NCI-H2107 (cell line): ENCODE measurements at places on chromosomes 4 and X.

GRCh38 chrX:118965395-118965794 lies 9.0 kb upstream of the LONRF3 start:
- no peak for DNase-seq

GRCh38 chr4:74109870-74110605 lies 11.0 kb upstream of the CXCL2 start:
- DNase-seq, result no peak

- DNase-seq, result no peak
Measured at GRCh38 chr4:23819041-23819511, 70.8 kb downstream of the PPARGC1A start.

- no peak for DNase-seq
Measured at GRCh38 chrX:13638826-13639225, 14.1 kb upstream of the TCEANC start.

GRCh38 chrX:140756941-140757340 lies 47.4 kb downstream of the LINC00632 start:
- no peak for DNase-seq

DNA sequence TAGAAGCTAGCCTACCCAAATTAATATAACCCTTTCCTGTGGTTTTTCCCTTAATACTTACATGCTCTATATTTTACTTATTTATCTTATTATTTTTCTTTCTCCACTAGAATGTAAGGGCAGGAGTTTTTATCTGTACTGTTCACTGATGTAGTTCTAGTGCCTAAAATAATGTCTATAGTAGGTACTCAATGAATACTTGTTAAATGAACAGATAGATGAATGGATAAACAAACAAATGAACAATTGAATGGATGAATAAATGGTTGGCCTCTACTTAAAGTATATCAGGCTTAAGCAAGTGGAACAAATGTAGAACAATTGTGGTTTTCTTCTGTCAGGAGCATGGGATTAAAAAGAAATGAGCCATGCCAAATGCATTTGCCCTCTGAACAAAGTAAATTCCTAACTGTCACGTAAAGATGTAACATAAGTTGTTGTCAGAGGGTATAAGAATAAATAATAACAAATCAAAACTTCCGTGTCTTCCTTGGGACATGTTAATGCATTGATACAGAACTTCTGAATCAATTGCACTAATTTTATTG lies 54.1 kb downstream of the SYTL5 start:
- DNase-seq, result no peak

- no peak for DNase-seq
Measured at GRCh38 chrX:19034025-19034424, 50.1 kb upstream of the PHKA2 start.

DNA sequence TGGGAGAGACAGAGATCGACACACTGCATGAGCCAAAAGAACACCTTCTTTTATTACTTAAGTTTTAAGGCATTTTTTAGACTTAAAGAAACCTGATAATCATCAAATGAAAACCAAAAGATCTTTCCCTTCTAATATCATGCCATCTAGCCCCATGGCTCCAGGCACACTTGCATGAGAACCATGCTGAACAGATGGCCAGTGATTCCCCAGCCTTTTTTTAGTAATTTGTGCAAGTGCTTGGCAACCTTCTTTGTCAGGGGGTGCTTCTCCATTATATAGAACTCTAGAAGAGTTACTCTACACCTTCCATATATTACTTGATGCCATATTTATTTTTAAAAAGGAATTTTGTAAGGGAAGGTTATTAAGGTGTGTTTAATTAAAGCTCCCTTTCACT lies 182.2 kb upstream of the TEX13C start:
- no peak for DNase-seq

GRCh38 chr4:48738856-48739255 lies 41.2 kb downstream of the FRYL start:
- DNase-seq, result no peak

- no peak for DNase-seq
Measured at GRCh38 chr4:38523524-38524448, 140.2 kb upstream of the KLF3 start.

GRCh38 chrX:66654411-66654810 lies 15.5 kb upstream of the EDA2R start:
- no peak for DNase-seq

DNA sequence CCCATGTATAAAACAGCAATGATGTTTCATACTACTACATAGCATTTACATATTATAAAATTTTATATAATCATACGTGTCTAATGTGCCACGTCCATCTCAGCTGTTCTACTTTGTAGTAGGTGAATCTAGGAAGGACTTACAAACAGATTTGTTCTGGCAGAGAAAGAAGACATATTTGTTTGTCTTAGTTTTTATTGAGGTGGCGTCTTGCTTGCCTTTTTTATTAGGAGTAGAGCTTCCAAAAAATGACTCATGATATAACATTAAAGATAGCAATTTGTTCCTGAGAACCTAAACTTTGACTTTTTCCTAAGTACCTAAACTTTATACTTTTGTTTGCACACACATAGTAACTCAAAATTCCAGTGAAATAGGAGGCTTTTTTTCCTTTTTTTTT lies 64.6 kb downstream of the CLDN22 start:
- no peak for DNase-seq

GRCh38 chr4:70179811-70180210 lies 15.7 kb upstream of the ODAM start:
- no peak for DNase-seq

DNA sequence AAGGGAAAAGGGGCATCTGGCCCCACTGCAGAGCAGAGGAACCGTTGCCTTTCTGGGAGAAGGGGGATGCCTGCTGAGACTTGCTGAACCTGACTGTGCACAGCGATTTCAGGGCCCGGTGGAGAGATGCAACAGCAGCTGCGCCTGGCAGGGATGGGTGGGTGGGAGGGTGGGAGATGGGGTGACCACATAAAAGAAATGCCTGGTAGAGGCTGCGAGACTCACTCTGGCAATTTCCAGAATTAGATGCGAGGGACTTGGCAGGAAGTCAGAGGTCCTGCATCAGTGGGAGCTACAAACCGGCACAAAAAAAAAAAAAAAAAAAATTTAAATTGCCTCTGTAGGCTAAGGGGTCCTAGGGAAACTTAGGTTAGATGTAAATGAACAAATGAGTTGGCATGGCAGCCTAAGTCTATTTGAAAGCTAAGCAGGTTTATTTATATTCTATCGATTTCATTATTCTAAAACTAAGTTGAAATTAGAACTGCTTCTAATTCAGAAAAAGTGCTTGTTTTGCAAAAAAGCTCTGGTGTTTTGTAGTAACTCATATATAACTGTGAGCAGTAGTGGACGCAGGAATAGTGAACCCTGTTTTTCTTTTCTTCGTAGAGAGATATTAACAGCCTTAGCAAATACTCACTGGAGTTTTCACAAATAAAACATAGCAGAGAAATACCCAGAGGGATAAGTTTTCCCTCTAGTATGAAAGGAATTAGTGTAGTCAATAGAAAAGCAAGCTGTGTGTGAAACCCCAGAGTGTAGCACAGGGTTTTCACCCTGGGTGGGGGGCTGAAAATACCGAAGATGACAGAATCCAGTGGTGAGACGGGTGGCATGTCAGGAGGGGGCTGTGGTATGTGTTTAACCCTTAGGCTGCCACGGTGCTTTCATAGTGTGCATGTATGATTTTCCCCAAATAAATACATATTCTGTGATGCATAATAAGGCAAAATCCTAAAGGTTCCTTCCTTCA lies 130.1 kb downstream of the EGF start:
- no peak for DNase-seq

DNA sequence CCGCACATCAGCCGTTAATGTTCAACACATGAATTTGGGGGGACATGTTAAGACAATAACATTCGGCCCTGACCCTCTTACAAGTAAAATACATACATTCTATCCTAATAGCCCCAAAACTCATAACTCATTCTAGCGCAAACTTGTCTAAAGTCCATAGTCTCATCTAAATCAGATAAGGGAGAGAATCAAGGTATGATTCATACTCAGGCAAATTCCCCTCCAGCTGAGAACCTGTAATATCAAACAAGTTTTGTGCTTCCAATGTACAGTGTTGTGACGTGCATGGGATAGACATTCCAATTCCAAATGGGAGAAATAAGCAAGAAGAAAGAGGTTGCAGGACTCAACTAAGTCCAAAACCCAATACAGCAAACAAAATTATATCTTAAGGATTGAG lies 69.0 kb downstream of the SERPINA7 start:
- DNase-seq, result no peak

DNA sequence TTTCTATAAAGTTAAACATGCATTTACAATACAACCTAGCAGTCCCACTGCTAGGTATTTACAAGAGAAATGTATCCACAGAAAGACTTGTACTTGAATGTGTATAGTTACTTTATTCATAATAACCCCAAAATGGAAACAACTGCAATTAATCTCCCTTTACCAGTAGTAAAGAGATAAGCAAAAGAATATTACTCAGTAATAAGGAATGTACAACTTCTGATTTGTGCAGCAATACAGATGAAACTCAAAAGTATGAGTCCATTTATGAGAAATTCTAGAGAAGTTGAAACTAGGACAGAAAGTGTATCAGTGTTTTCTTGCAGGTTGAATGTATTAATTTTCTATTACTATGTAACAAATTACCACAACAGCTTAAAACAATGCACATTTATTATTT lies 15.2 kb downstream of the USP53 start:
- DNase-seq, result no peak

DNA sequence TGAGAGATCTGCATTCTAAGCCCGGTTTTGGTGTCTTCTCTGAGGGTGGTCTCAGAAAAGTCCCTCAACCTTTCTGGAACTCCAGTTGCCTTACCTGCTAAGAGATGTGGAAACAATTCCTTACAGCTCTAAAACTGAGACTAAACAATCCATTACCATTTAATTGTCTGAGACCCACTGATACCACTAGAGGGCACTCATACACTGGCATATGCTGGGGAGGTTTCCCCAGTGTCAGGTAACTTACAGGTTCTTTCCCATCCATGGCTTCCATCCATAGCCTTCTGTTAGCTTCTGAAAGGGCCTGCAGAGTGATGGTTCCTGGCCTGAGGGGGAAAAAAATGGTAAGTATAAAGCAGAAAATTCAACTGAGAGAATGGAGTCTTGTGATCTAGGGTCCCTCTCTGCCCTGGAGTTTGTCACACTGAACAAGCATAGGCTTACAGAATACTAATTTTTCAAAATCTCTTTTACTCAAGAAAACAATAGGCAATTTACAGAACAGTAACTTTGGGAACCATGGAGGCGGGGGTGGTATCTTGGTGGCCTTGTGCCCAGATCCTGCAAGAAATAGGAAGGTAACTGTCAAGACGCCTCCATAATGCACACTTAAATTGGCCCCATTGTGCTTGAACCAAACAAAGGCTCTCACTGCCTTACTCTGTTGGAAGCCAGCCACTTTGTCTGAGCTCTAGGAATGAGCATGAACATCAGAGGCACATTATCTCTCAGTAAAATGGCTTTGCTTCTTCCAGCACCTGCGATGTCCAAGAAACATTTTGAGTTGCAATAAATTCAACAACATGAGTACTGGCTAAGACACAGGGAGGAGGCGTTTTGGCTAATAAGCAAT lies 236.1 kb downstream of the OPHN1 start:
- no peak for DNase-seq

GRCh38 chr4:1883583-1883982 lies 12.4 kb downstream of the NSD2 start:
- DNase-seq, result no peak

DNA sequence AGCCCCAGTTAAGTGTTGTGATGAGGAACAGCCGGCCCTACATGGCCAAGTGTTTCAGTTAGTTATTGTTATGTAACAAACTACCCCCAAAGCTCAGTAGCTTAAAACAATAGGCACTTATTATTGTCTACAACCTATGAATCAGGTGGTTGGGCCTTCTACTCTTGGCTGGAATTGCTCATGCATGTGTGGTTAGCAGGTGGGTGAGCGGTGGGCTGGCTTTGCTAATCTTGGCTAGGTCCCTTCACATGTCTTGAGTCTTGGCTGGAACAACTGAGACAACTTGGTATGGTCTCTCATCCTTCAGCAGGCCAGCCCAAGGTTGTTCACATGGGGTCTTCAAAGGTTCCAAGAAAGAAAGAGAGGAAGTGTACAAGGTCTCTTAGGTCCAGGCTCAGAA lies 54.5 kb upstream of the CHRNA9 start:
- no peak for DNase-seq
